ENCODE measurements at places on chromosomes 6 and 20.

- peak; percentile 57 for DNase-seq
Observed at GRCh38 chr6:15365273-15365687, 119.4 kb downstream of the JARID2 start.

GRCh38 chr20:49328790-49329189 is 50.9 kb upstream of the ZNFX1 start:
- DNase-seq = no peak

- peak; percentile 3 for DNase-seq
Observed at GRCh38 chr6:123518441-123519188, 118.1 kb downstream of the TRDN start.

DNA sequence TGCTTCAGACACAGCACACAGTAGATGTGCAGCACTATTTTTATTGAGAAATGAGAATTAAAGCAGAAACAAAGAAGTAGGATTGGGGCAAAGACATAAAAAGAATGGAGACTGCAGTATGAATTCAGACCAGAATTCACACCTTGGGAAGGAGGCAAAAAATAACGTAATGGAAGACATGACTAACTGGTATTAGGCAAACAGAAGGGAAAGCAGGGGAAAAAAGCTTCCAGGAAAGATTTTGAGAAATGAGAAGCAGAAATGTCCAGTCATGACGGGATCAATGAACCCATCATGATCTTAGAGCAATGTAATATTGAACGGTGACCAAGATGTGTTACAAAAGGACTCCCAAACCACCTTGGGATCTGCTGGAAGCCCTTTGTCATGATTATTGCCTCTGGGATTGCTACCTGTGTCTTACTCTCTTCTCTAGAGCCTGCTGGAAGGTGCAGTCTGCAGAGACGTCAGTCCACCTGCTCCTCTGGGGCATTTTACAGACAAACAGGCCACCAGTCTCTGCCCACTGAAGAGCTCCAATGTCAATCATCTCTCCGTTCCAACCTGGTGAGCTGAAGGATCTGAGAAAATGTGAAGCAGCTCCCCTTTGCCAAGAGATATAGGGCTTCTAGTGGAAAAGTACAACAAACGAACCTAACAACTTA is 8.7 kb downstream of the NUDT3 start:
- DNase-seq = no peak

GRCh38 chr6:81204731-81205130 is 547.8 kb downstream of the TENT5A start:
- DNase-seq = no peak

DNA sequence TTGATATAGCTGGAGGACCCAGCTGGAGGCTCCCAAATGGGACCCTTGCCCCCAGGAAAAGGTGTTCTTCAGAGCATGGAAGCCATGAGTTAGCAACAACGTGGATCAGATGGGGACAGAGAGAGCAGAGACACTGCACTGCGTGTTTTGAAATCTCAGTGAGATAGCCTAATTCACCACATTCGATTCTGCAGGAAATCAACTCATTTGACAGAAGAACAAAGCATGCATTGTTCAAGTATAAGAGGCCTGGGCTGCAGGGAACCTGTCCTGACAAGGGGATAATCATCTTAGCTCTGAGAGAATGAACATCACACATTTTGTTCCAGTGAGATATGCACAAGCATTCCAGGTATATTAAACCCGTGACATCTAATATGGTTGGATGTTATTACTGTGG is 450.2 kb downstream of the CDH26 start:
- no peak for DNase-seq

- no peak for DNase-seq
Observed at GRCh38 chr6:149453597-149454345, 31.0 kb downstream of the ZC3H12D start.

GRCh38 chr6:113796038-113796437 is 61.1 kb upstream of the MARCKS start:
- DNase-seq = no peak

DNA sequence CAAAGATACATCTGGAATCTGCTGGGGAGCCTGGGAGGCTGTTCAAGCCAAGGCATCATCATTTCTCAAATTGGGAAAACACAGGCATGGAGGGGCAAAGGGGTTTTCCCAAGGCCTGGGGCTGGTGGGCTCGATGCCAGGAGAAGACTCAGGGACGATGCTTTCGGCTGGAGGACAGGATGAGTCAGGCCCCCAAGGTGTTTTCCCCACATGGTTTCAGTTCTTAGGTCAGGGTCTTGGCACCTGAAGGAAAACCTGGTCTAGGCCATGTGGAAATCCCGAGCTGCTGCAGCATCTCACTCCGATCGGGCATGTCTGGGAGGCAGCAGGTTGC is 348.1 kb downstream of the CDC5L start:
- no peak for DNase-seq

GRCh38 chr6:125307964-125308615 is 6.3 kb upstream of the HDDC2 start:
- no peak for DNase-seq

GRCh38 chr6:8274226-8274625 is 161.1 kb downstream of the SLC35B3 start:
- DNase-seq = no peak

DNA sequence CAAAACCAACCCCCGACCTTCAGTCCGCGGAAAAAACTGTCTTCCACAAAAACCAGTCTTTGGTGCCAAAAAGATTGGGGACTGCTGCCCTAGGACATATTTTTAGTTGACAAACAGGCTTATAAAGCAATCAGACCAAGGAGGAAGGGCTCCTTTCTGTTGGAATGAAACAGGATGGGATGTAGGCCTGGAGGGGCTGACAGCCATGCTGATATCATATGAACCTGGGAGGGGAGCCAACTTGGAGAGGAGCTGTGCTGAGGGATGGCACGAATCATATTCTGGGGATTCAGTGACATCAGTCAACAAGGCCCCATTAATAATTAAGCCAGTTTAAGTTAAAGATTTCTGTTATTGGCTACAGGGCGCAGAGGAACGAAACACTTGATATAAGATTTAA is 225.4 kb upstream of the TSHZ2 start:
- DNase-seq = peak; percentile 31

- DNase-seq = no peak
Observed at GRCh38 chr6:131216246-131216645, 81.0 kb downstream of the AKAP7 start.

DNA sequence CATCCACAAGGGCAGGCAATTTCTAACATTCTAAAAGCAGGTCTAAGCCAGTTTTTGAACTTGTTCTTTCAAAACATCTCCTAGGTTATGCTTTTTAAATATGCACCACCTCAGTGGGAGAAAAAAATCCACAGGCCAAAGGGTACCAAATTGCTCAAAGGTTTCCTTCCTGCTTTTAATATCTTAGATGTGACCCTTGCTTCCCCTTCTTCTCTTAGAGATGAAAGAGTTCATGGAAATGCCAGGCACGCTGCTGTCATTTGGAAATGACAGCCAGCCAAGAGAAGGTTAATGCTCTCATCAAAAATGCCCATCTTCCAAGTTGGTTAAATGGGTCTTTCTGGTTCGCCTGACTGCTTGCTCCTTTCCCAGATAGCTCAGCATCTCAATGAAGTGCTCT is 497.1 kb downstream of the CD83 start:
- DNase-seq = no peak

DNA sequence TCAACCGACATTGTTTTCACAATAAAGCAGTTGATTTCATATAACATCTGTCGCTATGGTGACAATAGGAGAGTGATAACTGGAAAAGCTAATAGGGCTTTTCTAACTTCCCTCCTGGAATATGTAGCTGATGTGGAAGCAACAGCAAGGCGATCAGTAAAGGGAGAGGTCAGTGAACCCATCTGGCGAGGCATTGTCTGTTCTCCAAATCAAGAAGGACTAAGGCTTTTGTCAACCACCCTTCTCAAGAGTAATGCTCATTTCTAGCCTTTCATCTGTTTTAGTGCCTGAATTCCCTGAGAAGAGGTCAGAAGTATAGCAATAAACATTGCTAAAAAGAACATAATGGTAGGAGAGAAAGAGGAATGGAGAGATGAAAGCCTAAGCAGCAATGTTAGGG is 201.3 kb downstream of the AKAP7 start:
- no peak for DNase-seq

DNA sequence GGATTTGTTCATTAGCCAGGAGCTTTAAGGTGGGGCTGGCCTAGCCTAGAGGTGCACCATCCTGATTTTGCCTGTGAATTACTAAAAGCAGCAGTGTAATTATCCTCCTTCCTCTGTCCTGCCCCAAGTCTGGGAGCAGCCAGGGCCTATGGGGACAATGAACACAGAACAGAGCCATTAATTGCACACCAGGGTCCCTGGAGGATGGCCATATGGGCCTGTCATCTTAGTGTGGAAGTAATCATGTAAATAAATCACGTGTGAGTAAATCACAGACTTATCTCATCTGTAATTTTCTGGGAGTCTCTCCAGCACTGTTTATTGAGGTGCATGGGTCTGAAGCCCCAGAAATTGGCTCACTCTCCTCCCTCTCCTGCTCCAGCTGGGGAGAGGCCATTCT is 176.3 kb downstream of the LRFN2 start:
- no peak for DNase-seq

DNA sequence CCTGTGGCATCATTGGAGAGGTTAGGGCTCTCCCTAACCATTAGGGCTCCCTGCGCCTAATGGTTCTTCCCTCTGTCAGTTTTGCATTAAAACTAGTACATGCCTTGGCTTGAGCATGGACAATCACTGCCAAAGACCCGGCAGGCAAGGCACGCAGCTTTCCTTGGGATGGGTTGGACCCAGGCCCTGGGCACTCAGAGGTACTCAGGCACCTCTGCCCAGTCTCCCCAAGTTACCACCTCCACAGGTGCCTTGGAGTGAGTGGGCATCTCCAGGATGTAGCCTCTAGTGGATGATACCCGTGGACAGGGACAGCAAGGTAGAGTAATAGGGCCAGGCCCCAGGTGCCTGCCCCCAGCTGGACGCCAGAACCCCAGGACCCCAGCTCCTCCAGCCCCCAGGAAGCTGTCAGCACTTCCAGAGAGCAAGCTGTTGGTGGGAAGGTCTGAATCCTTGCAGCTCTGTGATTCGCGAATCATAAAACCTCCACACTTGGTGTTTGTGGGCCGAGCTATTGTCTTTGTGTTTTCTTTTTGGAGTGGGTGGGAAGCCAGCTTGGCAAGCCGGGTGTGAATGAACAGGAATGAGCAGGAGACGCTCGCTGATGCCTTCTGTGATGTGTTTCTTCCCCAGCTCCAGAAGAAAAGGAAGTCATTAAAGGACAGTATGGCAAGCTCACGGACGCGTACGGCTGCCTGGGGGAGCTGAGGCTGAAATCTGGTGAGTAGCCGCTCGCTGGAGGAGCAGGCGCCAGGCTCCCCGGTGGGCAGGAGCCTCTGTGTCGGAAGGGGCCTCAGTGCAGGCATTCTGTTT is 35.1 kb downstream of the SYNJ2 start:
- DNase-seq = no peak

DNA sequence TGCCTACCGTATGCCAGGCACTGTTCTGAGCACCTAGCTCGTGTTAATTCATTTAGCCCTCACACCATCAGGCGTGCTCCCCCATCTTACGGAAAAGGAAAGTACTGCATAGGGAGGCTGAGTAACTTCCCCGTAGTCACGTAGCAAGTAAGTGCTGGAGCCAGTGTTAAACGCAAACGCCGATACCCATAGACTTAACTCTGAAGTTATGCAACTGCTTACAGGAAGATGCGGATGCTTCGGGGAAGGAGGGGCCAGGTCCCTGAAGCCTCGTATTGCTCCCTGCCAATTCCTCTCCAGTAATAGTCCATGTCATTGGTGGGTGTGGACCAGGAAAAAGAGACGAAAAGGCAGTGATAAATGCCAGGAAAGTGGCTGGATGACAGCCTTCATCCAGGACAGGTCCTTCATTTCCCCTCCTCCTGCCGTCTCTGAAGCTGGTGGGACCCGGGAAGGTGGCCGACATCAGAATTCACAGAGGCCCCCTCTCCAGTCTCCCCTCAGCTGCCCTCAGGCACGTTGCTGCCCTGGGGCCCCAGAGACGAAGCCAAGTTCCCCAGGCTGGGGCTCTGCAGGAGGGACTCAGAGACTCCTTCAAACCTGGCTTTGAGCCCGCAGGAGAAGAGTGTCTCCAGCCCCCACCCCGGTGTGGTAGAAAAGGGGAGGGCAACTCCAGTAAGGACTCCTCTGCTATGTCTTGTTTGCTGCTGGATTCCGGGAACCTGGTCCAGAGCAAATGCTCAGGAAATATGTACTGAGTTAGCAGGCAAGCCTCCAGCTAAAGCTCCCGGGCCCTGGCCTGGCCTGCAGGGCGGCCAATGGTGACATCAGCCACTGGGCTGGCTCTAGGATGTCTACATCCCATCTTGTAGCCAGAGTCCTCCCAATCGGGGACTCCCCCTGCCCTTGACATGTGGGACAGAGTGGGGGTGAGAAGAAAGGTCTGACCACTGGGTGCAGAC is 37.8 kb downstream of the RAB44 start:
- peak; percentile 94 for DNase-seq

GRCh38 chr6:100904316-100904715 is 23.2 kb upstream of the ASCC3 start:
- DNase-seq = no peak

- no peak for DNase-seq
Observed at GRCh38 chr20:400454-401275, 7.4 kb upstream of the RBCK1 start.

- DNase-seq = no peak
Observed at GRCh38 chr20:33441142-33441955, 2.2 kb downstream of the SNTA1 start.

DNA sequence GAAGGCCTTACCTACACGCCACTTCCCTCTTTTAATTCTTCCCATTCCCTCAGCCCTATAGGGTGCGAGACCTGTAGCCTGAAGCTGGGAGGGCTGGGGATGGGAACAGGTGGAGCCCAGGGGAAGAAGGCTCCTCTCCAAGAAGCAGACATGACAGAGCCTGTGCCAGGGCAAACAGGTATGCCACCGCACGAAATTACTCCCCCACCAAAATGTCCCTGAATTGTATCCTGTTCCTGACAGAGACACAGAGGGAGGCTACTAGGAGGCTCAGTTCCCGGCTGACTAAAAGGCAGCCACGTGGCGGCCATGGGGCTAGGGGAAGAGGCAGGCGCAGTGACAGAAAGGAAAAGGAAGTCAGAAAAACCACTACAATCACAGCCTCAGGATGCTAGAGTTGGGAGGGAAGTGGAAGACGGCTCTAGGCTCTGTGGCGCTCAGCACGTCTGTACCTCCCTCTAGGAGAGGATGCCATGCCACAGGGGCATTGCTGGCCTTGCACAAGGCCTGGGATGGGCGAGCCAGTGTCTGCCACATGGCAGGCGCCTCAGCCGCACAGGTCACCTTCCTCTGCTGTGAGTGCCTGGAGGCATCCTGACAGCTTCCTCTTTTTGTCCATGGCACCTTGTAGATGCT is 27.7 kb downstream of the TFEB start:
- DNase-seq = no peak

GRCh38 chr20:1657556-1658334 is at the start of gene SIRPG:
TSS of gene SIRPG (minus strand) at chr20:1657779. CDS start at chr20:1657714, 65 bp downstream.
- no peak for DNase-seq

DNA sequence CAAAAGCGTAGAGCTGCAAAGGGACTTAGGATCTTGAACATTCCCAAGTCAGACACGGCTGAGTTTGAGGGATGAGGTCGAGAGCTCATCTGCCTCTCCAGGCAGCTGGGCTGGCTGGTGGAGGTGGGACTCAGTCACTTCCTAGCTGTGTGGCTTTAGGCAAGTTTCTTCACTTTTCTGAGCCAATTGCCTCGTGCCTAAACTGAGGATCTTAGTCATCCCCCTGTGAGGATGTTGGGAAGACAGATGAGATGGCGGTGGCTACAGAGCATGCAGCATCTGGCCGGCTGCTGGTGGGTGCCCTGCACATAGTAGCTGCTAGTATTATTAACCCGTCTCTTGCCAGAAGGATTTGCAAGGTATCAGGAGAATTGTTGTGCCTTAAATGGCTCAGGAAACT is 27.5 kb downstream of the TFAP2C start:
- DNase-seq = no peak

All from muscle of arm (tissue), 14 donors.